Small intestine (tissue), 16 donors: ENCODE measurements at places on chromosomes 7 and 10.

DNA sequence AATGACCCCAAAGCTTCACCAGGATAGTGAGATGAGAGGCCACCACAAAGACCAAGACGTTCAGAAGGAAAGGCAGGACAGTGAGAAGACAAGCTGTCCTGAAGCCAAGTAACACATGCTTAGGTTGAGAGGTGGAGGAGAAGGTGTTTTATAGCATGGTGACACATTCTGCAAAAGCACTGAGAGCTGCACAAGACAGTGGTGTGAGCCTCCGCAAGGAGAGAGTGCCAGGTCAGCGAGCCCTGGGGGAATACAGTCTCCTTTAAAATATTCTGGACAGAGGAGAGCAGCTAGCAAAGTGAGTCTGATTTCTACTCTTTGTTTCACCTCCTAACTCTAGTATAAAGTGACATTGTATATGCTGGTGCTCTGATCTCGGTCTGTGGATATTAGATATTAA, 68.0 kb upstream of the VKORC1L1 start:
- DNase-seq: no peak

DNA sequence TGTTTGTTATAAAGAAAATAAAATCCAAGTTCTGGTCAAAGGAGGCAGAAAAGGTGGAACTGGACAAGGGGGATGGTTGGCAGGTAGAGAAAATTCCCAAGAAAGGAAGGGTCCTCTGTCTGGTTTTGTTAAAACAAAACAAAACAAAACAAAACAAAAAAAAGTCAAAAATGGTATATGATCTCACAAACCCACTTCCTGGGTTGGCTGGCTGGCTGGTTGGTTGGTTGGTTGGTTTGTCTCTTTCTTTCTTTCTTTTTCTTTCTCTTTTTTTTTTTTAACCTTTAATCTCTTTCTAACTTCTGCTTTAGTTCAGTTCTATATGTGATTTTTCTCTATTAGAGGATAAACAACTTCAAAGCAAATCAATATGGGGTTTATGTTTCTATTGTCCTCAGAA, 41.1 kb upstream of the CPN1 start:
- no peak for DNase-seq

DNA sequence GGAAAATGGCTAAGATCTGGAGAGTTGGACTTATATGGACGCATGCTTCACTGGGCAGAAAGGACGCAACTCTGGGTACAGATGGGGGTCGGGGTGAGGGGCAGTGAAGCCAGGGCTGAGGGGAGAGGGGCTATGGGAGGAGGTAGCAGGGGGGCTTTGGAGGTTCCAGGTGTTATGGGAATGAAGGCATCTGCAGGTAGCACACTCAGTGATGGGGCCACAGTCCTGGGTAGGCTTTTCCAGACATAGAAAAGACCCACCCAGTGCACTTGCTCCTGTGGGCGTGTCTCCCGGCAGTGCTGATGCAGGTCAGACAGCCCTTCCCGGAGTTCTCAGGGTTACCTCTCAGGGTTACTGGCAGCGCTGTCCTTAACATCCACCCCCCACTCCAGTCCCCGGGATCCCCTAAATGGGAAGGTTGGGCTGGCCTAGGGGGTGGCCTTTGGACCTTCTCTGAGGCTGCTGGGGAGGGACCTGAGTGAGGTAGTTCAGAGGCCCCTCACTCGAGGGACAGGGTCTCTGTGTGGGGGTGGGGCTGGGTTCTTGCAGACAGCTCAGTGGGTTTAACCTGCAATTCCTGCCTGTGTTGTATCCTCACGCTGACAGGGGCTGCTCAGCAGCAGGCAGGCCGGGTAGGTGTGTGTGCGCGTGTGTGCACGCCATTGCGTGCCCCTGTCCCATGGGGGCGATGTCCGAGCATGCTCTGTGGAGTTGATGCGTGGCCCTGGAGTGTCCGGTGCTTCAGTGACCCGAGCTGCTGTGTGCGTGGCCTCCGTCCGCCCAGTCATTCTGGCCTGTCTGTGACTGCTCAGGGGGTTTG, 6.2 kb downstream of the ZYX start:
- DNase-seq: no peak

DNA sequence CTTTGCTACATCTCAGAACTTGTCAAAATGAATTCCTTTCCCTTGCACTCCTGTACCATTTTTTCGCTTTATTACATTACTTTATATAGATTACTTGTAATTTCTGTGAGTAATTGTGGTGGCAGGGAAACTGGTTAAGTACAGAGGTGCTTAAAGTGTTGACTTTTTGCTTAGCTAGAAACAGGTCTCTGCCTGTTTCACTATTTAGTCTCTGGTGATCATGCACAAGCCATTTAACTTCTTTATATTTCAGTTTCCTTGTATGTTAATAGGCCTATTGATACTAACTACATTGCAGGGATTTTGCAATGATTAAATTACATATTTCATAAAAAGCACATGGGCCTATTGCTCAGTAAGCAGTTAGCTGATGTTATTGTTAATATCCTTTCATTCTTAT, 233.8 kb downstream of the PRKG1 start:
- no peak for DNase-seq

DNA sequence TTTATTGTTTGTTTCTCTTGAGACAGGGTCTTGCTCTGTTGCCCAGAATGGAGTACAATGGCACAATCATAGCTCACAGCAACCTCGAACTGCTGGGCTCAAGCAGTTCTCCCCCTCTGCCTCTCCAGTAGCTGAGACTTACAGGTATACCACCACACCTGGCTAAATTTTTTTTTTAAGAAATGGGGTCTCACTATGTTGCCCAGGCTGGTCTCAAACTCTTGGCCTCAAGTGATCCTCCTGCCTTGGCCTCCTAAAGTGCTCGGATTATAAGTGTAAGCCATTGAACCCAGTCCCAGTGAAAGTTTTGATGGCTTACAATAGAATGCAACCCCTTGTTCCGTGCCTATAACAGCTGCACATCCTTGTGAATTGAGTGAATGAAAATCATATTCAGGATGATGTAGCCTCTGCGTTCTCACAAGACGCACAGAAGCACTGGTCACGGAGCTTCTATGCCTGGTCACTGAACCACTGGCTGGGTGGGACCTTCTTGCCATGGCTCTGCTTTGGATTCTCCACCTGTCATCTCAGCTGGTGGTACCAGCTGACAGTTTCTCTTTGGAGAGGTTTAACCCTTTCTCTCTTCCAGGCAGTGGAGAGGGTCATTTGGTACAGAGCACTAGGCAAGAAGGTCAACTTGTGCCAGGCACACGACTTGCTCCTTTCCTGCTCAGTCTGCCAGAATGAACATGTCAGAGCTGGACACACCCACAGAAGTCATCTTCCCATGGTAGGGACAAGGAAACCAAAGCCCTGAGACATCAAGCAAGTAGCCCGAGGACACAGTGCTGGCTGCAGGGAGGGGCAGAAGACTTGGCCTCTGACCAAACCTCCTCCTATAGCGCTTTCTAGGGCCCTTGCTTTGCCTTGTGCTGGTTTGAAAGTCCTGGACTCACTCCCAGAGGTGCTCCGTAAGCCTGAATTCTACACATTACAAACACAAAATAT, 89.6 kb downstream of the ATXN7L1 start:
- no peak for DNase-seq

DNA sequence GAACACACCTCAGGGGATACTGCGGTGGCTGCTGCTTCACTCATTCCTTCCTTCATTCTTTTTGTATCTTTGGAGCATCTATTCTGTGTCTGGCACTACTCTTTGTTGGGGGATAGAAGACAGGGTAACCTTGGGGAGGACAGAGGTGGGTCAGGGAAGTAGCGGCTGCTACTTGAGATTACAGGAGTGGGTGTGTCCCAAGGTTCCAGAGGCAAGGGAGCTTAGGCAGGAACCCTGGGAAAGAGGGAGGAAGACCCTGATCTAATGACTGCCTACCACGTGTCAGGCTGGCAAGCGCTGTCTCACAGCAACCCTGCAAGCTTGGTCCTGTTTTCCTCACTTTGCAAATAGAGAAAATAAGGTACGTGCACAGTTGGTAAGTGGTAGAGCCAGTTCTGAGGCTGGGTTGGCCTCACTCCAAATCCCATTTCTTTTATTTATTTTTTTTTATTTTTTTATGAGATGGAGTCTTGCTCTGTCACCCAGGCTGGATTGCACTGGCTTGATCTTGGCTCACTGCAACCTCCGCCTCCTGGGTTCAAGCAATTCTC, 985.9 kb upstream of the ZNF722 start:
- DNase-seq: no peak

DNA sequence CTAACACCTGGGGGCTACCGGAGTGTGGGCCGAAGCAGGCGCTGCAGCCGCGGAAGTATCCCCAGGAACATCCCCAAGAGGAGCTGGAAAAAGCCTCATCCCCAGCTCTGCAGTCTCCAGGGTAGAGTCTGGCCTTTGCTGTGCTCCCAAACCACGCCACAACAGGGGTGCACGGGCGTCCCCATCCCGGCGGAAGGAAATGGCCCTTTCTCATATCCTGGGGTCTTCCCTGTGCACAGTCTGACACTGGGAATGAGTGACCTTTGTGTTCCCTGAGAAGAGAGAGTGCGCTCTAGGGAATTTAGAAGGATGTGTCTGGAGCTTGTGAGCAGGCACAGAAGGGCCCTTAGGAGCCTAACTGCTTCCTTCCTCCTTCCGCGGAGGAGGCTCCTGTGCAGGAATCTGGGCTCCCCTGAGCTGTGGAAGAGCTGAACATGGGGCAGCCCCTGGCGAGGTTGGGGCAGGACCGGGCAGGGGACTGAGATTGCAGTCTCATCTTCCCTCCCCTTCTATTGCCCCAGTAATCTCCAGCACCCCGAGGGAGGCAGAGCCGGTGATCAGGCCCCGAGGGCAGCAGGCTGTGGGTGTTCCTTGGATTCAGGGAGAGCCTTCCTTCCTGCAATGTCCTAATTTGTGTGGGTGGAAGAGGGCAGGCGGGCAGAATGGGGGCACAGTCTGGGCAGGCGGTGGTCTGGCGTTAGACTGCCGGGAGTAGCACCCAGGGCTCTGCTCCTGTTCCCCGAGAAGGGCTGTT, 1.3 kb downstream of the REPIN1 start:
- DNase-seq: no peak

DNA sequence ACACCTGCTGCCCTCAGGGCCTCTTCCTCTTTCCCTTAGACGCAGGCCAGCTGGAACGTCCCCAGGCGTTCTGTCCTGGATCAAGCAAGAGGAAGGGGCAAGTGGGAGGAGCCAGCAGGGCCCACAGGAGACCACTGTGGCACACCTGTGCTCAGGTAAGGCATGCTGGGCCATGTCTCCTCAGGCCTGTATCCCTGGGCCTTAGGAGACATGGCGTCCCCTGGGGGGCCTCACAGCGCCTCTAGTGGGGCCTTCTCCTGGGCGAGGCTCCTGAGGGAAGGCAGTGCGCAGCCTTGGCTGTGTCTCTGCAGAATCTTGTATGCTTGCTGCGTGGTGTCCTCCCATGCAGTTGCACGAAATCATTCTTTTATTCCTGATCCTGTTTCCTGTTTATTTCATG, 31.3 kb downstream of the ZNF783 start:
- no peak for DNase-seq

DNA sequence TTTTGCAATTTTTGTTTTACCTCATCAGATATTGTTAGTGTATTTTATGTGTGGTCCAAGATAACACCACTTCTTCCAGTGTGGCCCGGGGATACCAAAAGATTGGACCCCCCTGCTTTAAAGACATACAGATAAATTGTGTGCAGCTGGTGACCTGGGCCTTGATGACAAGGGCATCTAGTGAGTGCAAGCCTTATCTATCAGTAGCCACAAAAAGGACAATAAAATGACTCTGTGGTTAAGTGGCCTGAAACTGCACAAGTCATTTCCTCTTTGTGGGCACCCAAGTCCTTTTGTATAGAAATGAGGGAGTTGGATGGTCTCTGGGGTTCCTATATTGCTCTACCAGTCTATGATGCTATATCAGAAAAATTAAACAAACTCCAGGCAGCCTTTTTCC, 98.1 kb downstream of the PARD3 start:
- no peak for DNase-seq

- no peak for DNase-seq
Observed at GRCh38 chr10:77879710-77880109, 46.8 kb downstream of the DLG5 start.

DNA sequence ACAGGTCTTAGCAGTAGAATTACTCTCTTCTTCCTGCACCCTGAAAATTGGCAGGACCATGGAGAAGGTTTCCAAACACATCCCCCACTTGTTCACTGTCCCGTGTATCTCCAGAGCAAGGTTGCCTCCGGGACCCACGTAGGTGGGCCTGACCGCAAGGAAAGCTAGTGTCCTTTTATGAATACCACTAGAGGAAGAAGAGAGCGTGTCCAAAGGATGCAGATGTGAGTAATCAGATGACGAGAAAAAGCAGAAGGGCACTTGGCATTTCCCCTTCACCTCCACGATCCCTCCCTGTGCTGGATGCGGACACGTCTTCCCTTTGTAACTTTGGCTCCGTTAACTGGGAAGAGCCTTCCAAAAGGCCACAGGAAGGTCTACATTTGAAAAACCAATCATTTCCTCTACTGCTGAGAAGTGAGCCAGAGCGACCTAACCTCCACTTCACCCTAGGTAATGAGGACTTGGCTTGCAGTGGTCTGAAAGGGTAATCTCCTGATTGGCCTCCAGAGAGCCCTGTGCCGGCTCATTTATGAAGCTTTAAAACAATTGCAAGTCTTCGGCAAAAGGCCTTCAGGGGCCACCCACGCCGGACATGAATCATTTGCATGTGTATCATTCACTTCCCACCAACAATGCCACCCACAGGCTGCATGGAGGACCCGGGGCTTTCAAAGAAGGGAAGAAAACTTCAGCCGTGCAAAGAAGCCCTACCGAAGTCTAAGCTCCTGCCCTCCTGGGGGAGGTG, 55.4 kb downstream of the LYZL1 start:
- DNase-seq: no peak

DNA sequence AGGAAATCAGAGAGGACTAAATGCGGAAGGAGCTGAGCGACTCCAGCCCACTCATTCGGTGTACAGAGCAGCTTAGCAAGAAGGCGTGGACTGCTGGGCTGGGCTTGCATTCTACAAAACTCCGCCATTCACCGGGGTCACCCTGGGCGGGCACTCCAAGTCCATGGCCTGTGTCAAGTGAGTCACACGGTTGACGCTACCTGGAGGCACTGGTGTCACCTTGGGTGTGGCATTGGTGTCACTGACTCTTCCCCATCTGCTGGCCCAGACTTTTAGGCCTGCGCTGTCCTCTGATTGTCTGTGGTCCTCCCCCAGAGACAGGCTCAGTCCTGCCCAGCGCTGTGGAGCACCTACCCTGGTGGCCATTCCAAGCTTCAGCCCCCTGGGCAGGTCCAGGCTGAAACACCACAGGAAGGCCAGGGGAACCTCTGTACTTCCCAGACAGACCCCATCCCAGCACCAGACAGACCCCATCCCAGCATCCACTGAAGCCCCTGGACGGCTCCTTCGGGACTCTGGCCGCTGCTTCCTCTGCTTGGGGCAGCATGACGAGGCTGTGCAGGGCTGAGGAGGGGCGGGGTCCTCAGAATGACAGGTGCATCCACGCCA, 30.6 kb upstream of the CNPY1 start:
- DNase-seq: peak; percentile 54

DNA sequence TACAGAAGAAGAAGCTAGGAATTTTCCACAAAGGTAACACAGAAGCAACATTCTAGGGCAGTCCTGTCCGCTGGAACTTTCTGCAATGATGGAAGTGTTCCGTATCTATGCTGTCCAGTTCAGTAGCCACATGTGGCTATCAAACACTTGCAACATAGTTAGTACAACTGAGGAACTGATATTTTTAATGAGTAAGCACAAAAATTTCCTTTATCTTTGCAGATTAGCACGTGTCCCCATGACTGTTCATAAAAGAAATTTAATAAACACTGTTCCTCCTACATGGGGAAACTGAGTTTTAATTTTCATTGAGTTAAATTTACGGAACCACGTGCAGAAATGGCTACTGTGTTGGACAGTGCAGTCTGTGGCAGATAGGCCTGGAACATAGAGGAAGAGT, 336.4 kb upstream of the KMT2E start:
- no peak for DNase-seq

- DNase-seq: no peak
Observed at GRCh38 chr7:31249671-31250070, 90.9 kb downstream of the NEUROD6 start.
